Endothelial cell of umbilical vein (primary cell): ENCODE measurements at places on chromosomes 1 and 21. TPM values are rescaled to one million over a fixed set of nuclear protein-coding genes. Genes with fewer than 3 reads are reported as not detected.
A peak's percentile ranks its signal among the peaks of the same experiment; 100 is the strongest.

- DNase-seq = no peak
These were observed 349.3 kb downstream of the PTPRU start for GRCh38 chr1:29585656-29586055.

- DNase-seq = peak; percentile 73
These were observed 40.1 kb upstream of the MYSM1 start for GRCh38 chr1:58739856-58740466.

- DNase-seq = no peak
These were observed 4.1 kb downstream of the ARMH1 start for GRCh38 chr1:44678626-44679025.

- DNase-seq = no peak
These were observed 262.0 kb downstream of the NUF2 start for GRCh38 chr1:163583661-163584181.

The ALPL gene
- 0.30 and 0.38 TPM in 2 replicates for total RNA-seq

The RUNX3 gene
- total RNA-seq = not detected in 2 replicates

DNA sequence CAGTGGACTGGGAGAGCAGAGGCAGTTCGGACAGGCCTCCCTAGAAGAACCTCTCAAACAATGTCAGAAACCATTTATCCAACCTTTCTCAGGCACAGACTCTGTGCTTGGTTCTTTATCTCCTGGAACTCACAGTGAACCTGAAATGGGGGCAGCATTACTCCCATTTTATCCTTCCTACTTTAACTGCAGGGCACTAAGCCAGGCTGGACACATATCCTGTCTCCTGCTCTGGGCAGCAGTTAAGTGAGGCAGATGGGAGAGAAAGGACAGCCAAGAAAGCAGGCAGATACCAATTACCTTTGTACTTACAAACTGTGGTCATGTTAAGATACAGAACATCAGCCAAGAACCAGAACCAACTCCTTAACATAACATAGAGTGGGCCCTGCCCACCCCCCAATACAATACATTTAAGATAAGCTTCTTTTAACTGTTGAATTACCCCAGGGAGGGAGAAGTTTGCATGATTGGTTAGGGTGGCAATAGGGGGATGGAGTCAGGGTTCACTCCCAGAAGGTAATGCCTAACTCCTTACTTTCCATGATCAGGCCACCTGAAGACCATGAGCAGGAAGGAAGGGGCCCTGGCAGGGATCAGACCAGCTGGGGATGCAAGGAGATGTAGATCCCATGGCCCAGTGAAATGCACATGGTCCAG is 10.9 kb downstream of the KDF1 start:
- peak; percentile 26 for DNase-seq

The AJAP1 gene
- not detected in 2 replicates for total RNA-seq

DNA sequence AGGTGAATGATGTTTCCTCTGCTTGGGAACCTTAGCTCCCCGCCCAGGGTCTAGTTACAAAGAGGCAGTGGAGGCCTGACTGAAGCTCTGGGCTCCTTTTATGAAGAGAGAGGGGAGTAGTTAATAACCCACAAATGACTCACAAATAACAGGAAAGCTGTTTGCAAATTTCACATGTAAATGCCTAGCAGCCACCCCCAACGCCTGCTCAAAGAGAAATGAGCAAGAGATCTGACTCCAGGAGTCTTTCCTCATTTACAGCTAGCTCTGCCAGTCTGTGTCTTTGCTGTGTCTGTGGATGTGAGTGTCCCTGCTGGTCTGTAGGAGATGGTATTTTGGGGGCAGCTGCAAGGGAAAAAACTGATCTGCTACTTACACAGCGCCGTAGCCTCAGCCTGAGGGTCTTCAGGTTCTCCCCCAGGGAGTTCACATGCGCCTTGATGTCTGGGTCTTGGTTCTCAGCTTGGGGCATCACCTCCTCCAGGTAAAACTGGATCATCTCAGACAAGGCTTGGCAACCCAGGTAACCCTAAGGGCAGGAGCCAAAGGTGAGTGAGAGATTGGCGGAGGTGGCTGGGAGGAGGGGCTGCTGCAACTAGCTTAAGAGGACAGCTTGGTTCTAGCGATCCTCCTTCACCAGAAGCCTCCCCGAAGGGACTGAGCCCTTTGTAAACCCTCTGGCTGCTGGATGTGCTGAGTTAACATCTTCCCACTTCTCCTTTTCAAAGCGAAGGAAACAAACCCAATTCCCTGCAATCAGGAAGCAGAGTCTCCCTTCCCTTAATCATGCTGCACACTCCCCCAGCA is at the start of gene IL19:
Gene IL19, plus strand, starts transcription at position 243 of the 807 bp plus-strand sequence. CDS start 65,890 bp downstream, outside the sequence.
- DNase-seq = no peak

- DNase-seq = no peak
These were observed 210.1 kb downstream of the GPR52 start for GRCh38 chr1:174657893-174658292.

DNA sequence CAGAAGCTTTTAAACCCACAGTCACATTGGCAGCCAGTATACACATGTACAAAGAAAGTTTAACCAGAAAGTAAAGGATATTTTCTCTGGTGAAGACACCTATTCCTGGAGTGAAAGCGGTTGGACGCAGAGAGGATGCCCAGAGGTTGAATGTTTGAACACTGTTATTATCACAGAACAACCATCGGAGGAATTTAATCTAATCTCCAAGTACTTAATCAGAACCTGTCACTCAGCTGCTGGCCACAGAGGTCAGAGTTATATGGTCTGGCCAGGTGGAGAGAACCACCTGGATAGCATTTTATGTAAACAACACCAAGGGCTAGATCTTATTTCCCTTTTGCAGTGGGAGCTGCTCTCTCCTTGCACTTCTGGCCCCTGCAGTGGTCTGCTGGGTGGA is 29.4 kb downstream of the SPATA46 start:
- DNase-seq = no peak

GRCh38 chr1:121418369-121419049 is 233.7 kb downstream of the SRGAP2C start:
- DNase-seq = no peak

The AGMAT gene
- 1.1 and 1.9 TPM in 2 replicates for total RNA-seq

DNA sequence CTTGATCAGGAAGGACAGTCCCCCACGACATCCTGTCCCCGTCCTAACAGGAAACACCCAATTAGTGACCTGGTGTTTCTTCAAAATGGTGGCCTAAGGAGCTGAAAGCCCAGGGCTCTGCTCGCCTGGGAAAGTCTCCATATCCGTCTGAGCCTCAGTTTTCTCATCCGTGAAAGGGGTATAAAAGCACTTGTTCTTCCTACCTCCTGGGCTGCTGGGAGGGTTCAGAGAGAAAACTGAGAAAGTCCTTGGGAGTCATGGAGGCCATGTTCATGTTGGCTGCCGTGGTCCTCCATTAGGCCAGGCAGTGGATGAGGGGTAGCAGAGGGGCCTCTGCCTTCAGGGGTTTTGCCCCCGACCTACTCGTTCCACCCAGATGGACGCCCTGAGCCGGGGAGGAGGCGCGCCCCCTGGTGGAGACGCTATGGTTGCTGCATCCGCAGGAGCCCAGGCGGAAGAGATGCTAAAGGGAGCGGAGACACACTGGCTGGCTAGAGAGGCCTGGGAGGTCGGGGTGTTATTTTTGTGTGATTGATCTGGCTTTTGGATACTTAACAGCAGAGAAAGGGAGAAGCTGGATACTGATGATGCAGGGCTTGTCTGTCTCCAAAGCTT is 113.5 kb downstream of the PRDM2 start:
- DNase-seq = peak; percentile 4

GRCh38 chr1:147753081-147753480 is 7.3 kb downstream of the GJA5 start:
- no peak for DNase-seq

The NTMT2 gene
- total RNA-seq = not detected in 2 replicates

DNA sequence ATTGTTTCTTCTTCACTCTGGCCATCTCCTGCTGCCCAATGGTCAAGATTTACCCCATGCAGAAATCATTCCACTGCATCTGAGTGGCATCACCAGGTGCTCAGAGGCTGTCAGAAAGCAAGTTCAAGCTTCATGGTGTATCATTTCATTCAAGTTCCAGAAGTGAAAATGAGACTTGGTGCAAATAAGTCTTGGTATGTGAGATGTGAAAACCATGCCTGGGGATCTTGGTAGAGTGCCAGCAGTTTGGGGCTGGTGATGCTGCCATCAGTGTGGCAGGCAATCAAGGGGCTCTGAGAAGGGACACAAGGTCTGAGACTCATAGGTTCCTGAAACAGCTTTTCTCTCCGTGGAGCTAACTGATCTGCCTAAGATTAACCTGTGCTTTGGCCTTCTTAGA is 52.0 kb downstream of the CD2 start:
- no peak for DNase-seq

DNA sequence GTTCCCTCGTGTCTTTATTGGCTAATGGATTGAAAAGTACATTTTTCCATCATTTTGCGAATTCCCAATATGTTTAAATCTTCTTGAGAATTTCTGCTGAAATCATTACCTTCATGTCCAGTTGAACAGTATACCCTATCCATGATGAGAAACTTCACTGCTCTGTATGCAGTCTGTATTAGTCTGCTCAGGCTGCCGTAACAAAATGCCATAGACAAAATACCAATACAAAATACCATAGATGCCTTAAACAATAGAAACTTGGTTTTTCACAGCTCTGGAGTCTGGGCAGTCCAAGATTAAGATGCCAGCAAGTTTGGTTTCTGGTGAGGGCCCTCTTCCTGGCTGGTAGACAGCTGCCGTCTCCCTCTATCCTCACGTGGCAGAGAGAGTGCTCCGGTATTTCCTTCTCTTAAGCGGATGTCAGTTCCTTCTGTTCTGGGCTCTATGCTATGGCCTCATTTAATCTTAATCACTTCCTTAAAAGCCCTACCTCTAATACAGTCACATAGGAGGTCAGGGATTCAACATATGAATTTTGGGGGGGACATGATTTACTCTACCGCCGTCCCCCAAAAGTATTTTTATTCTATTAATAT is 27.0 kb downstream of the CXADR start:
- no peak for DNase-seq

The SERPINC1 gene
- 0.35 TPM in 1 of 2 replicates, not detected in the other for total RNA-seq

- peak; percentile 40 for DNase-seq
These were observed 17.0 kb upstream of the OLFML2B start for GRCh38 chr1:162040657-162041056.

GRCh38 chr1:12177999-12178441 is 11.2 kb downstream of the TNFRSF1B start:
- peak; percentile 85 for DNase-seq

The CTSE gene
- not detected in 2 replicates for total RNA-seq
